GM18507 (cell line): ENCODE measurements at places on chromosomes 3 and 15.

- no peak for DNase-seq
Measured at GRCh38 chr3:170724599-170725280, 138.9 kb upstream of the SLC7A14 start.

GRCh38 chr3:41462103-41462691 is 262.9 kb downstream of the CTNNB1 start:
- no peak for DNase-seq

GRCh38 chr3:39404943-39405686 is 1.4 kb upstream of the RPSA start:
- DNase-seq = no peak

- no peak for DNase-seq
Measured at GRCh38 chr3:58874248-58874741, 175.5 kb downstream of the CFAP20DC start.

GRCh38 chr15:41561104-41561776 is 2.2 kb downstream of the TYRO3 start:
- no peak for DNase-seq

GRCh38 chr3:152942366-152942765 is 107.4 kb downstream of the P2RY1 start:
- no peak for DNase-seq

DNA sequence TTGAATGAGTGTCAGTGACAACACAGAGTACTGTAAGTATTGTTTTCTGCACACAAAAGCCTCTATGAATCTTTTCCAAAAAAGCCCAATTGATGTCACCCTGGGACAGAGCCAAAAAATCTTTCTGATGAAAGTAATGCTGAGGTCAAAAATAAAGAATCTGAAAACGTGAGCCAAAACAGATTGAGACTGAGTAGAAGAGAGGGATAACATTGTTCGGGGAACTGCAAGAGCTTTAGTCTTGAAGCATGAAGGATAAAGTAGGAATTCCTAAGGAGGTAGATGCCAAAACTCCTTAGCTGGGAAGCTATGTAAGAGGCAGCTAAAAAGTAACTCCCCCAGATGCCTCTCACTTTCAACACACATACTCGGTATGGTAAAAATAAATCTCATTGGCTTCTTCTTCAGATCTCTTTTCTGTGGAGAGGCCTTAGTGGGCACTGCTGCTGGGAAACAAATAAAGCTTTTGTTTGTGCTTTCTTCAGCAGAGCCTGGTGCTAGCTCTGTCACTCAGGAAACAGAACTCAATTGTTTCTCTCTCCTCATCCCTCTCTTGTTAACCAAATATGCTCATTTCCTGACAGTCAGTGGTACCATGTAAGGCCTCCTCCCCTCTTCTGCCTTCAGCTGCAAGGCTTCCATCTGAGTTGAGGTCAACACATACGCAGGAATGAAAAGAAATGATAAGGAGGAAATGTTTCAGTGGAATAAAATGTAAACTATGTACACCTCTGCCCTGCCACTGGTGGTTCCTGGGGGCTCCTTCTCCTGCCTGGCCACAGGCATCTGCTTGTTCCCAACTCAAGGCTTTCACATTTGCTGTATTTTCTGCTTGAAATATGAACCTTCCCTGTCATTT is 58.1 kb downstream of the CD200 start:
- DNase-seq = no peak
